ENCODE measurements at places on chromosomes 16 and 17.

DNA sequence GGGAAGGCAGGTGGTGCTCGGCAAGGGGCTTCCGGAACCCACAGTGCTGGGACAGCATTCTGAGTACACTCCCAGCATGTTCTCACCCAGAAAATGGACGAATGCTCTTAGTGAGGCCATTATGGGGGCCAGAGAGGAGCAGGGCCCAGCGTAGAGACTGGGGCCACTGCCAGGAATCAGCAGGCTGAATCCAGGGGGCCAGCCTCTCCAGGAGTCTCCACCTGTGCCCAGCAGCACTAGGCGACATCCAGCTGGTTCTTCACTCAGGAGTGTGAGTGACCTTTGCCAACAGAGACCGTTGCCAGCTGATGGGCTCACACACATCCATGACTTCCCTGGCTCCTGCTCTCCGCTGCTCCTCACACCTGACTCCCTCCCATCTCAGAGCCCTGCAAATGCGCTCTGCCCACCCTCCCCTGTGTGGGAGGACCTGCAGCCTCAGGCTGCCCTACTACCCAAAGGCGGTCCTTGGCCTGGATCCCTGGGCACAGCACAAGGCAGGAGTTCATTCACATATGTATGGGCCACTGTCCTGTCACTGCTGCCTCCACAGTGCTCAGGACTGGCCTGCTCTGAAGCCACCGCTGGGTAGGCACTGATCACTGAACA is 5.1 kb downstream of the RHBDF1 start:
- DNase-seq = no peak

GRCh38 chr16:46885960-46886763 is 2.0 kb downstream of the GPT2 start:
- no peak for DNase-seq

- DNase-seq = no peak
Observed at GRCh38 chr17:47325176-47325575, 1.4 kb downstream of the EFCAB13 start.

DNA sequence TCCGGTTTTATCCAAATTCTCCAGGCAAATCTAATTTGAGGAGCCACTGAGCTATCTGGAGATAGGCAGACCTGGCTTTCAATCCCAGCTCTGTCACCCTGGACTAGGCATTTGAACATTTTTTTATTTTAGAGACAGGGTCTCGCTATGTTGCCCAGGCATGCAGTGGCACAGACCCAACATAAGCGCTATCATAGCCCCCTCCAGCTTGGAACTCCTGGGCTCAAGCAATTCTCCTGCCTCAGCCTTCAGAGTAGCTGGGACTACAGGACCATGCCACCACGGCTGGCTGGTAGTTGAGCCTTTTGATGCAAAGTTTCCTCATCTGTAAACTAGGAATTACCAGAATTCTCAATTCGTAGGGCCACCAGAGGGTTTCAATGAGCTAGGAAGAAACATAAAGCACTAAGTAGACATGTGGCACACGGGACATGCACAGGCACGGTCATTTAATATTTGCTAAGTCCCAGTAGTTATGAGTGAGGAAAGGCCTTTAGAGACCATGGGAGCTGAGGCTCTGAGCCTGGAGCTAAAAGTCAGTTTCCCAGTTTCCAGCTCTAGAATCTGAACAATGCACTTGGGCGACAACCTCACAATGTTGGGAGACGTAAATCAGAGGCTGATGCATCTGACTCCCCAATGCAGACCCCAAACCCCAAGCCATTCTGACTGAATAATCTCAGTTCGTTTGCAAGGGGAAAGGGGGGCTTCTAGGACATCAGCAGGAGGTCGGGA is 1.1 kb downstream of the ELOB start:
- no peak for DNase-seq

DNA sequence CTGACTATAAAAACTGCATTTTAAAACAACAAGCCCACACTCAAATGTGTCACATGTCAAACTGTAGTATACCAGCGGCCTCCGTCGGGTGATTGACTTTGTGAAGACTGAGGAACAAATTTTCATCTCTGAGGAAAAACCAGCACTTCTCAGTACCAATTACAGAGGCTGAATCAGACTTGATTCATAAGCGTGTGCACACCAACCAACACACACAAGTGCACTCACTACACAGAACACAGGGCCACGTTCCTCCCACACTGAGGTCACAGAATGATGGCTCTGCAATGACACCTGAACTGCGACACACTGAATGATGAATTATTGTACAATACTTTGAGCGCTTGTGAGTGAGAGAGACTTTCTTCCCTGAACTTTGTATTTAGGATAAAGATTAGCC is 29.6 kb downstream of the XPO6 start:
- DNase-seq = no peak

GRCh38 chr16:79295162-79295561 is 305.4 kb downstream of the MAF start:
- DNase-seq = no peak

DNA sequence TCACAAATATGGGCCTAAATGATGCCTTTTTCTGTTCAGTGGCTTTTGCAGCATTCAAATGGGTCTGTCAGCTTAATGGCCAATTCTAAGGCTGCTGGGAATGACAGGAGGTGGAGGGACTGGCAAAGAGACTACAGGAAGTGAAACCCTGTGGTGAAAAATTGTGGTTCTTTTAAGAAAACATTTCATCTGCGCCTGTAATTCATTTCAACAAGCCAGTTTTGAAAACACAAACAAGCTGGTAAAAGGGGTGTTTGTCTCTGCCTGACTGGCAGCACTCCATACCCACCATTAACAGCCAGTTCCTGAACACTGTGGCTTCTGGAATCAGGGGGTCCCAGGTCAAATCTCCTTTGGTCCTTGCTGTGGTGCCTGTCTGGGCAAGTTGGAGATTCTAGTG is 3.6 kb upstream of the KDM8 start:
- no peak for DNase-seq

DNA sequence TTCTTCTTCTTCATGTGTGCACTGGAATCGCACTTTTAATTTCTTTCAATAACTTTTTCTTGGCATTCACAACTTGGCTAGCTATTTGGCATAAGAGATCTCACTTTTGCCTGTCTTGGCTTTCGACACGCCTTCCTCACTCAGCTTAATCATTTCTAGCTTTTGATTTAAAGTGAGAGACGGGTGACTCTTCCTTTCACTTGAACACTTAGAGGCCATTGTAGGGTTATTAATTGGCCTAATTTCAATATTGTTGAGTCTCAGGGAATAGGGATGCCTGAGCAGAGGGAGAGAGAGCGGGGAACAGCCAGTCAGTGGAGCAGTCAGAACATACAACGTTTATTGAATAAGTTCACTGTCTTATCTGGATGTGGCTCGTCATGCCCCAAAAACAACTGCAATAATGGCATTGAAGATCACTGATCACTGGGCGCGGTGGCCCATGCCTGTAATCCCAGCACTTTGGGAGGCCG is 200.3 kb downstream of the SEC14L1 start:
- DNase-seq = no peak

DNA sequence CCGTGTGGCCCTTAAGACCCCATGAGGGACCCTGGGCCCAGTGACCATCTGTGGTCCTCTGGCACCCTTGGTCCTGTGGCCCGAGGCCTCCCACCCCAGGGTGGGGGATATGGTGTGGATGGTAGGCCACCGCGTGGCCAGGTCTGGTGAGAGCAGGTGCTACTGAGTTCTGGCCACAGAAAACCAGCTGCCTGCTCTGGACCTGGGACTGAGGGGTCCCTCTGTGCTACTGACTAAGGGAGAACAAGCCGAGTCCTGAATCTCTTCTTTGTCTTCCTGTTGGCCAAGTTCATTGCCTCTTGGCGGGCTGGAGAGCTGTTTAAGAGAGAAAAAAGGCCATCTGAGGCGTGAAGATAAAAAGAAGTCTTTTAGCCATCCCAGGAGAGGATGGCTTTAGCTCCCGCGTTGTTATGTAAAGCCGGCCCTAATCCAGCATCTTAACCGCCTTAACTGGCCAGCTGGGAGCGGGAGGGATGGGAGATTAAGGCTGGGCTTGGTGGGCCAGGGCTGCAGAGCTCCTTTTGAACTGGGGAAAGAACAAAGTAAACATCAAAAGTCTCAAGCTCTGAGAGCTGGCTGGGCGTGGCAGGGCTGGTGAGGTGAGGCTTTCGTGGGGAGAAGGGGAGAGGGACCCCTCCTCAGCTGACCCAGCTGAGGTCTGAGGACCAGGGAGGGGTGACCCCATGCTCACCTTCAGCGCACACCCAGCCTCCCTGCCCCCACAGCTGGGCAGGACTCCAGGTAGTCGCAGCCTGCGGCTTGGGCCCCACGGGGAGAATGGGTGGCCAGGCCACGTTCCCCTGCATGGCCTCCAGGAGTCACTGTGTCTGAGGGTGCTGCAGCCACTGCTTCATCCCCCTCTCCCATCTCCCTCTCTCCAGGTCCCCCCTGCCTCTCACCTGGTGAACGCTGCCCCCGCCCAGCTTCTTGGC is 62.4 kb downstream of the NKD1 start:
- no peak for DNase-seq

GRCh38 chr17:14068542-14069250 is 608 bp upstream of the COX10 start:
- DNase-seq = no peak

GRCh38 chr16:85586380-85587104 is 26.6 kb upstream of the GSE1 start:
- DNase-seq = no peak

DNA sequence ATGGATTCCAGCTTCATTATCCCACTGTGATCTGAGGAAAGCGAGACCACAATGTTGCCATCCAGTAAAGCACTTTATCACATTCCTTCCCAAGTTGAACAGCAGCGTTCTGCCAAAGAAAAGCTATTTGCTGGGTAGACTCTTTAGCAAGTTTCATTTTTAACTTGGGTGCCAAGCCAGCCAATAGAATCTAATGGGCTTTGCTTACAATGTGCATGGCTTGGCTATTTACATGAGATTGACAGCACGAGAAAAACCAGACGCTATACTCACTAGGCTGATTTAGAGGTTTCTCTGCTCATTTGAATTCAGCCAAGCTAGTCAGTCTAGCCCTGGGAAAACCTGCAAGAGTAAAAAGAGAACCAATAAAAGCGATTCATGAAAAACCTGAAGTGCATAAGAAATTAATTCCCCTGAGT is 108.9 kb downstream of the CDH13 start:
- no peak for DNase-seq

DNA sequence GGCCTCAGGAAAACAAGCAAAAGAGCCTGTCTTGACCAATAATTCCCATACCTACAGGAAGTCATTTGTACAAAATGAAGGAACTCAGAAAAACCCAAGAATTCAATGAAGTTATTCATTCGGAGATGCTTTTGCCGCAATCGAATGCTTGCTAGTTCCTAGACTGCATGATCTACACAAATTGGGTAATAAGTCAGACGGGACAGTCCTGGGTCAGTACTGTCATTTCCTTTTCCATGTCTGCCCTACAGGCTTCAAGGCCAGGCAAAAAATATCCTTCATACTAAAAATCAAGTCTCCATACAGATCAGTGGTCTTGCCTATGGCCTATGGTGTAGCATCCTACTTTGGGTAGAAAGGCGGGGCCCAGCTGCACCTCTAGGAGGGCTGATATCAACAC is 71.4 kb downstream of the CFDP1 start:
- DNase-seq = no peak

DNA sequence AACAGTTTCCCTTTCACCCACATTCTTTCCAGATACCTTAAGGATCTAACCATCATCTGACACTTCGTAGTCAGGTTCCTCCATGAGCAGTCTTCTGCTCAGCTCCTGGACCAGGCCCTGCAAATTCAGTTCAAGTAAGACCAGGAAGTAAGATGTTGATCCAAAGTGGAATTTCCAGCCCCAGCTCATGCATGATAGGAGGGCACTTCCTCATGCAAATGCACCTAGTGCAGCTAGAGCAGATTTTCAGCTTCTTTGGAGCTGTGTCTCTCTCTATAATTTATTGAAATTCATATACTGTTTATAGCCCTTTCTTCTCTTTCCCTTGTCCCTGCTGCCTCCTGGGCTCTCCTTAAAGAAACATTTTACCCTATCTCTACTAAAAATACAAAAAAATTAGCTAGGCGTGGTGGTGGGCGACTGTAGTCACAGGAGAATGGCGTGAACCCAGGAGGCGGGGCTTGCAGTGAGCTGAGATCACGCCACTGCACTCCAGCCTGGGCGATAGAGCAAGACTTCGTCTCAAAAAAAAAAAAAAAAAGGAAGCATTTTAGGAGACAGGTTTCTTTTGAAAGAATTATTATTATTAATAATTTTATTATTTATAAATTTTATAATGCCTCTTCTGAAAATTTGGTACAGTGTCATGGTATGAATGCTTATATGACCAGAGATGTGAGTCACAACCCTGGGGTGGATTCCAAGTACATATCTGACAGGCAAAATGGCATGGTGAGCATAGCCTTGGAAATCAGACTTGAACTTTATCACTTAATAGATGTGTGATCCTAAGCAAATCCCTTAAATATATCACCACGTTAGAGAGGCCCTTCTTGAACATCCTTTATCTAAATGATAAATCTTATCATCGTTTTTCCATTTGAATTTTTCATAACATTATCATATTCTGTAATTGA is 94.3 kb downstream of the SSH2 start:
- no peak for DNase-seq

GRCh38 chr16:318628-319027 is 33.9 kb downstream of the AXIN1 start:
- DNase-seq = no peak

GRCh38 chr17:75650874-75651273 is 16.1 kb downstream of the RECQL5 start:
- DNase-seq = no peak

GRCh38 chr17:81271226-81271625 is 23.9 kb downstream of the SLC38A10 start:
- no peak for DNase-seq

DNA sequence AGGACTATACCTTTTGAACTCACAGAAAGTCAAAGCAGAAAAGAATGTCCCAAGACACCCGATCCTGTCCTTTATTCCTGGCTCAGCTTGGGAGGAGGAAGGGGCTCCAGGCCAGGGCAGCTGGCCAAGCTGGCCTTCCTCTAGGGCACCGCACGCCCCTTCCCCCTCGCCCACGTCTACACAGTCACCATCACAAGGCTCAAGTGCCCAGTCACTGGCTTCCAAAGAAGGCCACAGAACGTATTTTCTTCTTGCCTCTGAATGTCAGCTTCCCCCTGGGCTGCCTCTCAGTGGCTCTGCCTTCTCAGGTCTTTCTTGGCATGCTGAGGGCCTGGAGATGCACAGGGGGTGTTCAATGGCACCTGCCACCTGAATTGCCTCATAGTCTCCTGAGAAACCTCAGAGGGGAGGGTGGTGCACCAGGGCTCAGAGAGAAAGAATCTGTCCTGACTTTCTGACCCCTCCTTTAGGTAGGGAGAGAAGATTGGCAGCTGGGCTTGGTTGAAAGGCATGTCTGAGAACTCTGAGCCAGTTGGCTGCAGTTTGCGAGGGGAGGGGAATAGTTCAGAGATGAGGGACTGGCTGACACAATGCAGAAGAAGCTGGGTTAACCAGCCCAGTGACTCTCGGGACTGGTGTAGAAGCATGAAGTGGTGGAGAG is 2.1 kb downstream of the DHRS11 start:
- DNase-seq = no peak

All from right renal cortex interstitium (tissue), 3 donors.